ENCODE measurements at places on chromosomes 16 and 17.

- no peak for DNase-seq
Observed at GRCh38 chr16:10182222-10183053, at the start of gene GRIN2A. TSS of gene GRIN2A (minus strand) at chr16:10182428. CDS start at chr16:10180411, 2,017 bp downstream.

DNA sequence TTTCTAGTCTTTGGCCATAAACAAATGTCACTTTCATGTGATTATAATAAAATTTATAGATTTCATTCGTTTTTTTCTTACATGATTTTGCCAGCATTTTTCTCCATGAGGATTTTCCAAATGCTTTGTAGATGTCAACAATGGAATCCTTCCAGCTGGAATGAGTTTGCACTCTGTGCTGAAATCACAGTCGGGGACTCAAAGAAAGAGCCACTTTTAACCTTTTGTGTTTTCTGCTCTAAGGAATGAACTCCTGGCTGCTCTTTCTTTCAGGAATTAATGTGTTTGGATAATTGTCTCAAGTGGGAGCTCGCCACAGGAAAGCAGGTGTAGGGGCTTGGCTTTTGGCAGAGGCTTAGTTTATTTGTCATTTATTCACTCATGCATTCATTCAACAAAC is 372.3 kb upstream of the SALL1 start:
- DNase-seq, result no peak

- no peak for DNase-seq
Observed at GRCh38 chr17:59160157-59161025, 4.8 kb downstream of the PRR11 start.

DNA sequence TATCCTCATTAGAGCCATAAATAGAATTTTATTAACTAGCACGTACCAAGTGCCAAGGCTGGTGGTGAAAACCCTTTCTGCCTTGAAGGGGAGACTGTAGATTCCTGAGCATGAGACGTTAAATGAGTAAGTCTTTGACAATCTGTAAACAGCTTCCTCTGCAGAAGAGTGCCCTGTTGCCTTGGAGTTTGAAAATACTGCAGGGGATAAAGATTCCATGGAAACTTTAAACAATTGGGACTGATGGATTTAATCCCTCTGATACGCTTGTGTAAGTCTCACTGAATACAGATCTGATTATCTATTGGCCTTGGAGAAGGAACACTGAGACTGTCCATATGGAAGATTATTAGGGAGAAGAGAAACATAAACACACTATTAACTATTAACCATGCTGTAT is 1053.4 kb upstream of the RBFOX1 start:
- DNase-seq, result no peak

- no peak for DNase-seq
Observed at GRCh38 chr16:82257990-82258389, 88.0 kb upstream of the MPHOSPH6 start.

DNA sequence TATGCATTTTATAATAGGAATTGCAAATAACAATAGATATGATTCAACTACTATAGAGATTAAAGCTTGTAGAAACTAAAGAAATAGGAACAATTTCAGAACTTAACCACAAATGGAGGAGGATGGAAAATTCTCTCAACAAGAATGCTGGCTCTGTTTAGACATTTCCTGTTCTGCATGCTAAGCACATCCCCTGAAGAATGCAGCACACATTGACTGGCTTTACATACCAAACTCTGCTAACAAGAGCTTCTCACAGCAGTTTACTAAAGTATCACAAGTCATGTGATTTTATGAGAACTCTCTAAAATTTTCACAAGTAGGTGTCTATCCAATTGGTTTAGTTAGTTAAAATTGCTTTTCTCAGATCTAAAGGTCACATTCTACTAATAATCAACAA is 85.2 kb downstream of the SPAG9 start:
- no peak for DNase-seq

GRCh38 chr16:55001931-55002330 is 71.3 kb downstream of the IRX5 start:
- DNase-seq, result no peak

GRCh38 chr16:21264571-21265036 is 13.5 kb downstream of the CRYM start:
- no peak for DNase-seq

DNA sequence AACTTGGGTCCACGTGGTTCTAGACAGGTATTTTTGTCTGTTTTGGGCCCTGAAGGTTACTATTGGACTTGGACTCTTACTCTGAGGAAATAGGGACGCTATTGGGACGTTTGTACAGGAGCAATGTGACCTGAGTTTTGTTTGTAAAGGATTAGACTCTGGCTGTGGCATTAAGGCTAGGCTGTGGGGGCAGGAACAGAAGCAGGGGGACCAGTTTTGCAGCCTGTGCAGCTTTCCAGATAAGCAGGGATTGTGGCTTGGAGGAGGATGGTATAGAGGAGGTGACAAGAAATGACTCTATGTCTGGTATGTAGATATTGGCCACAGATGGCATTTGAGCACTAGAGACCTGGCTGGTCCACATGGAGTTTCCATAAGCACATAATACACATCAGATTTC is 12.8 kb downstream of the NOD2 start:
- no peak for DNase-seq

DNA sequence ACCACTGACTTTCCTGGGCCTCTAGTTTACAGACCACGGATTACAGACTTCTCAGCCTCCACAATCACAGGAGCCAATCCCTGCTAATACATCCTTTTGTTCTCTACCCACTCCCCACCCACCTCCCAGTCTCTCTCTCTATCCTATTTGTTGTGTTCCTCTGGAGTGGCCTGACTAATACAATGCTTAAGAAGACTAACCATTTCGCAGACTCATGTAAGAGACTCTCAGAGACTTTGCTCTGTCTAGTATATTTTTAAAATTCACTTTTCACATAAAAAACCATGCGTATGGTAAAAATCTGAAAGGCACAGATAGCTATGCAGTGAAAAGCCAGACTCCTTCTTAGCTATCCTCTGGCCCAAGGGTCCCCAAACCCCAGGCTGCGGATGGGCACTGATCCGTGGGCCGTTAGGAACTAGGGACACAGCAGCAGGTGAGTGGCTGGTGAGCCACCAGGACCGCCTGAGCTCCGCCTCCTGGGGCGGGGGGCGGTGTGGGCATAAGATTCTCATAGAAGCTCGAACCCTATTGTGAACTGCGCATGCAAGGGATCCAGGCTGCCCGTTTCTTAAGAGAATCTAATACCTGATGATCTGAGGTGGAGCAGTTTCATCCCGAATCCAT is 7.6 kb downstream of the PIK3R6 start:
- DNase-seq, result no peak

DNA sequence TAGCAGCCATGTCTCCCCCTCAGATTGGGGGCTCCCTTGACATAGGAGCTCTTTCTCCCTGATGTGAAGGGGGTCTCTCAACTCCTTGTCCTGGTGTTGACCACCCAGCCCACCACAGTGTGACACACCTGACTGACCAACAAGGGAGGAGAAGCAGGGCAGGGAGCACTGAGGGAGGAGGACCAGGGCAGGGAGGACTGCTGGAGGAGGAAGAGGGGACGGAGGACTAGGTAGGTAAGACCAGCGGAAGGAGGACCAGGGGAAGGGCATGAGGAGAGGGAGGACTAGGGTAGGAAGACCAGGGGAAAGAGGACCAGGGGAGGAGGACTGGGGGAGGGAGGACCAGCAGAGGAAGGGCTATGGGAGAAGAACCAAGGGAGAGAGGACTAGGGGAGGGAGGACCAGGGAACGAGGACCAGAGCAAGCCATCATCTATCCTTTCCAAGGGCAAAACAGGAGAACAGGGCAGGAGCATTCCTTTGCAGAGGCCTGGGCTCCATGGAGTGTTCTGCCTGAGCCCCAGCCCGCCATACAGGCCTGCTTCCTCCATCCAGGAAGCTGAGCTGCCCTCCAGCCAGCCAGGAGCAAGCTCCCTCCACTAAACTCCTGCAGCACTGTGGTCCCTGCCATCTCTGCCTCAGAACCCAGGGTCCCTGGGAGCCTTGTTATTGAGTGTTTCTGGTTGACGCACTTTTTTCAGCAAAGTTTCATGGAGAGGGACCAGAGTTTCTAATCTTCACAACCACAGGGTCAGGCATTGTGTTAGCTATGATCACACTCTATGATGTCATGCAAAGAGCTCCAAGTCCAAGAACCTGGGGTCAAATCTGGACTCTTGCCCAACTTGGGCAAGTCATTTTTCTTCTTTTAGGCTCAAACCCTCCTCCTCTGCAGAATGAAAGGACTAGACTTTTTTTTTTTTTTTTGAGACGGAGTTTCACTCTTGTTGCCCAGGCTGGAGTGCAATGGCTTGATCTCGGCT is 15.4 kb upstream of the KRT17 start:
- no peak for DNase-seq

- no peak for DNase-seq
Observed at GRCh38 chr16:10130538-10130937, 51.7 kb downstream of the GRIN2A start.

- no peak for DNase-seq
Observed at GRCh38 chr16:68368301-68368888, 57.6 kb downstream of the PRMT7 start.

GRCh38 chr17:17141860-17142552 is 64.1 kb downstream of the PLD6 start:
- peak; percentile 39 for DNase-seq

GRCh38 chr17:19629449-19629848 is 19.1 kb upstream of the ALDH3A2 start:
- DNase-seq, result no peak

DNA sequence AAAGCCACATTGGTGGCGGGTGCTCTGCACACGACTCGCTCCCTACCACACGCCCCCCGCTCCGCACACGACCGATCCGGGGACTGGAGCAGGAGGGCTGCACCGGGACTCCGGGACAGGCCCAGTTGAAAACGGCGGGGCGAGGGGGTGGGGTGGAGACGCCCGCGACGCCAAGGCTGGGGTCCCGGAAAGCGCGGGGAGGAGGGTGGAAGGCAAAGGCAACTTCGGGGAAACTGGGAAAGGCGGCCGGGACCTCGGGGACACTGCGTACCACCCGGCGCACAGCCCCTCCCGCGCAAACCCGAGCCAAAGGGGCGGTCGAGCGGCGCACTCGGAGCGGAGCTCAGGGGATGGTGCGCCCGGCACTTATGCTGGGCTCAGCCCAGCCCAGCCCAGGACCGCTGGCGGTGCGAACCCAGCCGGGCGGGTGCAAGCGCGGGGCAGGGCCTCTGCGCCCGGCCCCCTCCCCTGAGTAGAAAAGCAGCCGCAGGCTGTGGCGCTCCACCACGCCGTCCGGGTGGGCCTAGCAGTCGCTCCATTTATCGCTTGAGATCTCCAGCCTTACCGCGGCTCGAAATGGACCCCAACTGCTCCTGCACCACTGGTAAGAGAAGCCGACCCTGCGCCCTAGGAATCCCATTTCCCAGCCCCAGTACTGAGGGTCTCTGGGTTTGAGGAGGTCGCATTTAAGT is at the start of gene MT1M:
Gene MT1M (plus strand): TSS at position 504 of the 692 bp plus-strand sequence. CDS start 73 bp downstream, at position 577.
- no peak for DNase-seq

DNA sequence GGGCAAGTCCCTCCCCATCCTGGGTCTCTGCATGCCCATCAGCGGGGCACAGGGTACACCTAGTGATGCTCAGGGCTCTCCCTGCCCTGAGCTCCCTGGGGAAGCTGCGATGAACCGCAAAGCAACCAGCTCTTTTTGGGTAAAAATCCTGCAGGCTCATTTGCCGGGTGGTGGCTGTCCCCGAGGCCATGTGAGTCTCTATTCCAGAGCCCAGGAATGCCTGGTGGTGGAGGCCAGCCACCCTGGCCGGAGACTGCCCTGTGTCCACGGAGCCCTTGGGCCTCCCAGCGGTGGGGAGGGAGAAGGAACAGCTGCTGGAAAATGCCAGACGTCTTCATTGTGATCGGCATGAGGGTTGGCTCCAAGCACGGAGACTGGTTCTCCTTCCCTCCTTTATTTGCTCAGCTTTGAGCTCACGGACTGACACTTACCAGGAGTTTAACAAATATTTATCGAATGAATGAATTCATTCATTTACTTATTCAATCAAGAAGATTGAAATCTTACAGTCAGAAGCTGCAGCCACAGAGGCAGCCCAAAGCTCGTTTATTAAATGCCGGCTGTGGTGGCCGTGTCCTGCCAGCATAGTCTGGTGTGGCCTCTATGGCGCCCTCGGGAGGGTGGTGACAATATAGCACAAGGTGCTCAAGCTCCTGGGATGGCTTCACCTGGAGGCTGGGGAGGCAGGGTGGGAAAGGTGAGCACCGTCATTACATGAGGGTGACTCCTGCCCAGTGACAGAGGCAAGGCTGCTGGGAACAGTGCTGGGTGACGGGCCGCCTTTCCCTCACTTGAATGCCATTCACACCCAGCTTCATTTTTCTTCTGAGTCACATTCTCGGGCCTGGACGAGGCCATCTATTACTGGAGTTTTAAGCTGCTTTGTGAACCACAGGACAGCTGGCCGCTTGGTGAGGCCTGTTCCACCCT is 31.1 kb upstream of the JPH3 start:
- DNase-seq, result no peak

- no peak for DNase-seq
Observed at GRCh38 chr17:34607917-34608316, 28.5 kb downstream of the TMEM132E start.

DNA sequence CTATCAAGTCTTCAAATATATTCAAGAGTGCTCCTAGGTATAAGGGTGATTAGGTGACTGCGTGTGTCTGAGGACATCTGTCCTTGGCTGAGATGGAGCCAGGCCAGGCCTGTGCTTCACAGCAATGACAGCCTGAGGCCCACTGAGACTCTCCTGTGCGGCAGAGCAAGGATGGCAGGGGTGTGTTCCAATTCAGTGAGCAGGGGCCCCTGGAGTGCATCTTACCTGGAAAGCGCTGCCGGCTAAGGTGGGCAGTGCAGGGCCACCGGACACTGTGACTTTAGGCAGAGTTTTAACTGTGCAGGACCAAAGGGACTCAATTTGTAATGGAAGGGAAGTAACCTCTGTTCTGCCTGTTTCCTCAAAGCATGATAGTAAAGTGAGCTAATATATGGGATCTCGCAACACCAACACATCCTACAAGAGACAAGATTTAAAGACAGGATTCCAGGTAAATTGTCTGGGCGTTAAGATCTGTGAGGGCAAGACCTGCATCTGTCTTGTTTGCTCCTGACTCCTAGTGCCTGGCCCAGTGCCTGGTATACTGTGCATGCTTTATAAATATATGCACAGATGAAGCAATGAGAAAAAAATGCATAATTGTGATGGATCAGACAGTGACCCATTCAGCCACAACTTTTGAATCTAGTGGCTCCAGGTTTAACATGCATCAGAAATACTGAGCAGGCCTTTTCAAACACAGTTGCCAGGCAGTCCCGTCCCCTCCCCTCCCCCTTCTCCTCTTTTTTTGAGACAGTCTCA is 86.7 kb downstream of the MRC2 start:
- DNase-seq, result no peak

GRCh38 chr16:5005916-5006315 is 27.8 kb downstream of the NAGPA start:
- DNase-seq, result no peak

GRCh38 chr17:56597495-56597990 is 4.0 kb downstream of the NOG start:
- DNase-seq, result no peak
